ENCODE measurements at places on chromosomes 12 and 14. TPM values are rescaled to one million over a fixed set of nuclear protein-coding genes. Genes with fewer than 3 reads are reported as not detected.

COPS7A gene
- 43.3 TPM for total RNA-seq

CLBA1 gene
- 11.9 TPM for total RNA-seq

PPFIBP1 gene
- 108 TPM for total RNA-seq

MFAP5 gene
- not detected for total RNA-seq

PTPN6 gene
- 68.0 TPM for total RNA-seq

BCL11B gene
- total RNA-seq, result 4.6 TPM

IAPP gene
- total RNA-seq, result not detected

NOVA1 gene
- total RNA-seq, result 25.4 TPM

GPHB5 gene
- total RNA-seq, result not detected

FGF6 gene
- not detected for total RNA-seq

ZNF84 gene
- total RNA-seq, result 45.9 TPM

NRIP2 gene
- total RNA-seq, result not detected

PTPRQ gene
- total RNA-seq, result 0.25 TPM

ABCD2 gene
- total RNA-seq, result not detected

CYP27B1 gene
- total RNA-seq, result 2.3 TPM

TSPAN19 gene
- not detected for total RNA-seq

DDX55 gene
- total RNA-seq, result 25.7 TPM

TIMELESS gene
- total RNA-seq, result 46.3 TPM

CPNE6 gene
- total RNA-seq, result not detected

DYRK2 gene
- total RNA-seq, result 29.3 TPM

CD27 gene
- 0.44 TPM for total RNA-seq

CLEC2A gene
- total RNA-seq, result 0.87 TPM

GPR84 gene
- total RNA-seq, result not detected

CCND2 gene
- 322 TPM for total RNA-seq

HRK gene
- 1.3 TPM for total RNA-seq

HOXC12 gene
- not detected for total RNA-seq

TMEM121 gene
- total RNA-seq, result 1.4 TPM

ADAM20 gene
- 3.5 TPM for total RNA-seq

SIX4 gene
- 12.9 TPM for total RNA-seq

TSHR gene
- total RNA-seq, result not detected

KRT77 gene
- total RNA-seq, result not detected

DEGS2 gene
- total RNA-seq, result 0.99 TPM

MYG1 gene
- 69.7 TPM for total RNA-seq

MAP3K9 gene
- total RNA-seq, result 34.1 TPM

KRT5 gene
- not detected for total RNA-seq

PLEKHH1 gene
- total RNA-seq, result 94.1 TPM

FAM90A1 gene
- total RNA-seq, result 0.40 TPM

SLCO1B1 gene
- total RNA-seq, result 1.5 TPM

LGMN gene
- total RNA-seq, result 57.8 TPM

CFAP54 gene
- total RNA-seq, result 0.89 TPM

TRMT5 gene
- total RNA-seq, result 11.0 TPM

GZMH gene
- total RNA-seq, result not detected

C3AR1 gene
- total RNA-seq, result not detected

ANKRD33 gene
- not detected for total RNA-seq

LPAR5 gene
- total RNA-seq, result 0.59 TPM

TMEM132C gene
- total RNA-seq, result 0.33 TPM

C1R gene
- total RNA-seq, result 4.1 TPM

TBC1D30 gene
- total RNA-seq, result 1.9 TPM

TBX3 gene
- 57.9 TPM for total RNA-seq

LIN7A gene
- total RNA-seq, result 16.3 TPM

LRCOL1 gene
- total RNA-seq, result not detected

MYF5 gene
- not detected for total RNA-seq

SYNDIG1L gene
- total RNA-seq, result 1.2 TPM

SYCP3 gene
- total RNA-seq, result 0.09 TPM

BRF1 gene
- 44.5 TPM for total RNA-seq

CISTR gene
- not detected for total RNA-seq

LMNTD1 gene
- 53.2 TPM for total RNA-seq
